Right lung (tissue), 10 donors: ENCODE measurements at places on chromosomes 11 and 22. TPM values are rescaled to one million over a fixed set of nuclear protein-coding genes. Genes with fewer than 3 reads are reported as not detected.

DNA sequence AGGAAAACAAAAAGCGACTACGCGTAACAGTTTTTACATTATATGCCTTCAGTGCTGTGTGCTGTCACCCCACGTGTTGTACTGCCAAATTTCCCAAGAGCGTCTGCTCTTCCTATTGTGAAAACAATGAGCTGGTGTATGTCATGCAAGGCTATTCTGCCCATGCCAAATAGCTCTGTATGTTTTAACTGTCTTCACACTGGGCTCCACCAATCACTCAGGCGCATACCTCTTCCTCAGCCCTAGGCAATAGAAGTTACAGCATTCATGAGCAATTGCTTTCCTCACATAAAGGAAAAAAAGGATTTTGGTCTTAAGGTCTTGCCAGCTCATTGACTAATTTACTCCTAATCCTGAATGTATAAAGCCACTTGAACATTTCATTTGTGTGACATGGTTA, 606.8 kb downstream of the NTM start:
- DNase-seq: no peak

DNA sequence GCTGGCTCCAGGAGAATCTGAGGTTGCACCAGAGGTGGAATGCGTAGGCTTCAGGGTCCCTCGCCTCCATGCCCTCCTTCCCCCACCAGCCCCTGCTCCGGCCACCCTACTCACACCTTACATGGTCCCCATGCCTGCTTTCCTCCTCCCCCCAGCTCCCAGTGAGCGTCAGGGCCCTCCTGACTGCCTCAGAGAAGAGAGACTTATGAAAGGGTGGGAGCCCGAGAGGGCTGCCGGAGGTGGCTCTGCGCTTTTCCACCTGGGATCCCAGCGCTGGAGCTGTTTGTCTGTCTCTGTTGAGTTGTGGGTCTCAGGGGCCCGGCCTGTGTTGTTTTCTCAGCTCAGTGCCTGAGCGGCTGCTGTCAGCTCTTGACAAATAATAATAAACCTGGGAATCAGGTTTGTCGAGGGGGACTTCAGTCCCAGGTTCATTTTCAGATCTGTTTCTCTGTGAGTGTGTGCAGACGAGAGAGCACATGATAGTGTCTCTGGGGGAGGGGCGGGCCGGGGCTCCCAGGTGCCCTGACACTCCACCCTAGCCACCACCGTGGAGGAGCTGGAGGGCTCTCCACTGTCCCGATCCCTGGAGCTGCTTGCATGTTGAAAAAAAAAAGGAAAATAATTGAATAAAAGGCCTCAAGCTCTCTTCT, 153.7 kb downstream of the FEZ1 start:
- DNase-seq: no peak

DNA sequence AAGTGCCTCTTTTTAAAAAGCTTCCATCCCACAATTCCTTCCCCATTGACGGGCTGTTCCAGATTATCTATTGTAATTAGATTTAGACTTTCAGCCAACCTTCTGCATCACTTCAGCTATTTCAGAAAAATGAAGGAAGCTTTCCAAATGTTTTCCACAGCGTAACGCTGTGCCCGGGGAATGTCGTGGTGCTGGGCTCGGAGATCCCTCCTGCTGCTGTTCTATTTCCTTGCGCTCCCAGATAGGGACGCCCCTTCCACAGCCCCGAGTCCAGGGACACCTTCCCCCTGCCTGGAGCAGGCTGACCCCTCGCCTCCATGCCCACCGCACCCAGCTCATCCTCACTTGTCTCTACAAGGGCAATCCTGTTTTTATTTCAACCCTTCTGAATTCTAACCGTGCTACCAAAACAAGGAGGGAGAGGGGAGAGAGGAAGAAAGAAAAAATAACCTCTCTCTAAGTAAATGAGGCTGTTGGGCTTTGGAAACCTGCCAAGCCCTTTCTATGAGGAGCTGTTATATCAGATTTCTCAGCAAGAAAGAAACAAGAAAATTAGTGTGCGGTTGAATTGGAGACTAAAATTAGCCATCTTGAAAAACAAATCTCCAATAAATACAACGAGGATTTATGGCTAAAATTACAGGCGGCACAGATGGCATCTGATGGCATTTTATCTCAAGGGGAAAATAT, 366.9 kb downstream of the BRD1 start:
- DNase-seq: peak; percentile 45

- peak; percentile 6 for DNase-seq
These were observed 40.4 kb downstream of the DRG1 start for GRCh38 chr22:31439808-31440207.

GRCh38 chr11:69644962-69645675, 4.2 kb downstream of the CCND1 start:
- DNase-seq: no peak

- DNase-seq: no peak
These were observed 47.6 kb upstream of the OR8B8 start for GRCh38 chr11:124493016-124493655.

- no peak for DNase-seq
These were observed 620.4 kb downstream of the BRD1 start for GRCh38 chr22:49207008-49208003.

DNA sequence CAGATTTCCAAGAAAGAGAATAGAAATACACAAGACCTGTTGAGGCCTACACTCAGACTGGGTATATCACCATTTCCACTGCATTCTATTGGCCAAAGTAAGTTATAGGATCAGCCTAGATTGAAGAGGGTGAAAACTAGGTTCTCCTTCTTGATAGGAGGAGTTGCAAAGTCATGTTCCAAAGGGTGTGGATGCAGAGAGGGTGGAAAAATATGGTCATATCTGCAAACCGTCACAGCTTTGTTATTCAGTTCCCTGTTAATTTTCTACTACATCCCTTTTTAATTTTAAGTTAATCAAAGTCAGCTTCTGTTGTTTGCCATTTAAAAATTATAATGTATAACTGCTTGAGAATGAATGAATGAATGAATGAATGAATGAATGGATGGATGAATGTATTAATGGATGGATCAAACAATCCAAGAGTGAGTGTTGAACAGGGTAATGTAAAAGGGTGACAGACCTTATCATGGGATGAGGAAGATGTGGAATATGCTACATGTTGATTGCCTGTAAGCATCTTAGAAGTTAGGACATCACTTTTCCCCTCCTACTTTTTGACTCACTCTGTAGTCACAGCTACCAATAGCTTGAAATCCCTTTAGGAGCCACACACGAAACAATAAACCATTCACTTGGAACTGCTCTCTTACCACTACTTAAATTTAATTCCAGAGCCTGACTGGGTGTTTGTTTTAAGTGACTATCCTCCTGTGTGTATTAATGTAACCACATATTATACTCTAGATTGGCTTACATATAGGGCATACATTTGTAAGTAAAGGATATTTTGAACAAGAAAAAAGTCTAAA, 121.5 kb downstream of the CCDC34 start:
- DNase-seq: no peak

DNA sequence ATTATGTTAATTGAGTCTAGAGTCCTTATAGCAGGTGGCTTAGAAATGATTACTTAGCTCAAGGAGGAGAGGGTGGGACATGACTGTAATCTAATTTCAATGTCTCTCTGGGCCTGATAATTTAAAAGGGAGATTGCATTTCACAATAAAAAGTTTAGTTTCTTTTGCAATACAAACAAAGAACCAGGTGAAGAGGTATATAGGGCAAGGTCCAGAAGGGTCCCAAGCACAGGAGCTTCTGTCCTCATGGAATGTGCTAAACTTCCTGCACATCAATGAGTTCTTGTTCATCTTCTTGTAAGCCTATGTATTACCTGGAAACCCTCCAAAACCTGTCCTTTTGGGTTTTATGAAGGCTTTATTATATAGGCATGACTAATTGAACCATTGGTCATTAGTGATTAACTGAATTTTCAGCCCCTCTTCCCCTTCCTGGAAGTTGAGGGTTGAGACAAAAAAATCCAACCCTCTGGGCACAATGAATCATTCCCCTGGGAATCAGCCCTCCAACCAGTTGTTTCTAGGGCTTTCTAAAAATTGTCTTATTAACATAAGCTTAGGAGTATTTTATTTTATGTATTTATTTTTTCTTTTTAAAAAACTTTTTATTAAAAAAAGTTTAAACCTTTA, 37.6 kb downstream of the MS4A2 start:
- no peak for DNase-seq

DNA sequence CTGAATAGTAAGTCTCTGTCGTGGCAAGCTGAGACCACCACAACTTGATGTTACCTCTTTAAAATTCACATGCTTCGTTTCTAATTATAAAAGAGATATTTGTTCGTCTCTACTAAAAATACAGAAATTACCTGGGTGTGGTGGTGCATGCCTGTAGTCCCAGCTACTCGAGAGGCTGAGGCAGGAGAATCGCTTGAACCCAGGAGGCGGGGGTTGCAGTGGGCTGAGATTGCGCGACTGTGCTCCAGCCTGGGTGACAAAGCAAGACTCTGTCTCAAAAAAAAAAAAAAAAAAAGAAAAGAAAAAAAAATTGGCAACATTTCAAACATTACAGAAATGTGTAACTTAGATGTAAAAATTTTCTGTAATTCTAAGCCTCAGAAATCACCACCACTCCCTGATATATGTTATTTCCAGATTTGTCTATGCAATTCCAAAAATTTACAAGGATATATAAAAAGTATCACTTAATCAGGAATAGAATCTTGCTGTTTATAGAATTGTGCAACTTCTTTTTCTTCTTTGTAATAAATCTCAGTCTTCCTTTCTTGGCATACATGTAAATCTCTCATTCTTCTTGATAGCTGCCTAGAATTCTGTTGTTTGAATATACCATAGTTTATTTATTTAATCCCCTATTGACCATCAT, 37.3 kb downstream of the C11orf96 start:
- no peak for DNase-seq

DNA sequence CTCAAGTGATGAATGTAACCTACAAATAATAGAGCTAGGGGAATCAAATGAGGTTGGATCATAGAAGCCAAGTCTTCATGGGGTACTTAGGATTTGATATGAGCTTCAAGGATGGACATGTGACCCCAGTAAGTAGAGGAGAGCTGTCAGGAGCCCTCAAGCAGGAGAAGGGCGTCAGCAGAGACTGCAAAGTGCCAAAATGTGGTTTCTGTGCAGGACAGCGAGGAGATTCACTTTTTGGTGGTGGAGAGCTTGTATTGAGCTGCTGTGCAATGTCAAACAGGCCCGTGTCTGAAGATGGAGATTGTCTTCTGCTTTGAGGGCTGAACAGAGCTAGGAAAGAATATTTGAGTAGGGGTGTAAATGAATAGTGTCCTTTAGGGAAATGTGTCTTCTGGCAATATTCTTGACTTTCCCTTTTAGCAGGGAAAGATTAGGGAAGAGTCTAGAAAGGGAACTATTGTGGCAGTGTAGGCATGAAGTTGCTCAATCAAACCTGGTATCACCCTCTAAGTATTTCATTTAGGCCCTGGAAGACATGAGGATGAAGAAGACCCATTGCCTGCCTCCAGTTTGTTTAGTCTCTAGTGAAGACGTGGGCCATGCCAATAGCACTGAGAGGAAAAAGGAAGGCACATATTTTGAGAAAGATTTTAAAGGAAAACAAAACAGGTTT, 31.2 kb upstream of the SORL1-AS1 start:
- no peak for DNase-seq

- no peak for DNase-seq
These were observed 157.5 kb downstream of the CHST1 start for GRCh38 chr11:45507916-45508315.

- DNase-seq: no peak
These were observed 214.4 kb upstream of the BLID start for GRCh38 chr11:122330279-122330965.

- no peak for DNase-seq
These were observed 10.8 kb downstream of the LARGE2 start for GRCh38 chr11:45933131-45933831.

DNA sequence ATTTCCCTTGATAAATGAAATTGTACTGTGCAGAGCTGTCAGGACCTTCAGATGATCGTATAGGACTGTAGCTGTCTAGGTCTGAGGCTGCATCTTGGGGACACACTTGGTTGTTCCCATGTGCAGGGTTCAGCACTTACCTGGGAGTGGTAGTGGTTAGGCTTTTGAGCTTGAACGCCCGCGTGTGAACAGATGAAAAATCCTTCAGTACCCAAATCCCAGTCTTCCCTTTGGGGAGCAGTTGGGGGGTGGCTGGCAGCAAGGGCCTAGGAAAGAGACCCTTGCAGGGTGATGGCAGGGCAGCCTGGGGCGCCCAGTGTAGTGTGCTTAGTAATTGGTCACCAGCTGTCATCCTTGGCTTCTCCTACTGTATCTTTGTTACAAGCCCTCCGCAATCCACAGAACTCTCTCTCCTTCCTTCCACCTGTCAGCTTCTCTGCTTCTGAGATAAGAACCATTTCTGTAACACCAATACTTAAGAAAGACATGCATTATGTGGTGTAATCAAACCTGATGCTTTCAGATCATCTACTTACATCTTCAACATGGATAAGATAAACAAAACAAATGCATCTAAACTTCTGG, 64.6 kb downstream of the MORC2 start:
- no peak for DNase-seq

DNA sequence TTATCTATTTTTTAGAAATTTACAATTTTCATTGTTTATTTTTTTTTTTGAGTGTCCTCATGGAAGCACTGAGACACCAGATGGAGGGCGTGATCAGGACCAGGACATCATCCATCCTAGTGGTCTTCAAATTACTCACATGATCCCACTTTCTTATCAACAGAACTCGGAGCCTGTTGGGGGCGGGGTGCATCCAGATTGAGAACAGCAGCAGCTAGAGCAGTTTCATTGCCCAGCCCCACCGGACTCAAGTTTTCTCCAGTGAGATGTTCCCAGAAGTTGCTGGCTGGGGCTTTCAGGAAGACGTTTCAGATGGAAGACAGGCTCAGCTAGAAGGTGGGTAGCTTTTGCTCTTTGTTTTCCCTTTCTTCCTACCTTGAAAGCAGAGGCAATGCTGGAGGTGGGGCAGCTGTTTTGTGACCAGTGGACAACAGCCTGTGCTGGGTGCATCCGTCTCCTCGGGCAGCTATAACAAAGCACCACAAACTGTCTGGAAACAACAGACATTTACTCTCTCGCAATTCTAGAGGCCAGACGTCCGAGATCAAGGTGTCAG, 562.1 kb downstream of the TBC1D22A start:
- no peak for DNase-seq

DNA sequence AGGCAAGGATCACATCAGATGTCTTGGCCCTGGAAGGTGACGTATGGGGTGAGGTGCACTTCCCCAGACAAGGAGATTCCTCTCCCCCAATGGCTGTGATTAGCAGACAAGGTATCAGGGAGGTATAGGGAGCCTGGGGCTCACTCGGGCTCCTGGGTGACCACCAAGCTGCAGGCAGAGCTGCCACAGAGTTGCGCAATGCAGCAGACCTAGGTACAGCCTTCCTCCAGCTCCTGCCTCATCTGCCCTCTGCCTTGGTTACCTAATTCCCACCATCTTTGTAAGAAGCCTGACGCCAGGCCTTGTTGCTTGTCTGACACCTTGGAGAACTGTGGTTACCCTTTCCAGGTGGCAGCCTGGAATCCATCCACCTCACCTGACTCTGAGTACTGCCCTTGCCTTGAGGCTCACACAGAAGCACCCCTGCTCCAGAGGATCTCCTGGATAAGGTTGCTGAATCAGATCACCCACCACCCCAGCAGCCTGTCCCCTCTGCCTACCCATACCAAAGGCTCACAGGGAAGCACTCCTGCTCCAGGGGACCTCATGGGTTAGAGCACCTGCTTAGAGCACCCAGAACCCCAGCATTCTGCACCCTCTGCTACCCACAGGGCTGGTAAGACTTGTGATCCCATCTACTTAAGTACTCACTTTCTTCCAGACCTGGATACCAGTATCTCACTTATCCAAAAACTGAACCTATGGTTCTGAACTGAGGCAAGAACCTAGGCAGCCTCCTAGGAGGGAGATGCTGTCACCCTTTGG, 40.4 kb downstream of the GAB4 start:
- DNase-seq: no peak

The TMPRSS4 gene
- 4.8 TPM for polyA plus RNA-seq

The RAPSN gene
- 0.58 TPM for polyA plus RNA-seq

The PPFIBP2 gene
- 49.3 TPM for polyA plus RNA-seq
